ENCODE measurements at places on chromosomes 7 and 10.

DNA sequence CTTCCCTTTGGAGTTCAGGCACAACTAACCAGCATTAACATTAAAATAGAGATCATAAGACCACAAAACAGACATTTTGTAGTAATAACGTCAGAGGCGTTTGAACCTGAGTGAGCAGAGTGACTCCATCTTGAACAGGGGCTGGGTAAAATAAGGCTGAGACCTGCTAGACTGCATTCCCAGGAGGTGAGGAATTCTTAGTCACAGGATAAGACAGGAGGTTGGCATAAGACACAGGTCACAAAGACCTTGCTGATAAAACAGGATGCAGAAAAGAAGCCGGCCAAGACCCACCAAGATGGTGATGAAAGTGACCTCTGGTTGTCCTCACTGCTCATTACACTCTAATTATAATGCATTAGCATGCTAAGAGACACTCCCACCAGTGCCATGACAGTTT, 493.2 kb upstream of the AUTS2 start:
- DNase-seq: no peak

- DNase-seq: no peak
Measured at GRCh38 chr7:142185801-142186200, 72.1 kb downstream of the PRSS58 start.

DNA sequence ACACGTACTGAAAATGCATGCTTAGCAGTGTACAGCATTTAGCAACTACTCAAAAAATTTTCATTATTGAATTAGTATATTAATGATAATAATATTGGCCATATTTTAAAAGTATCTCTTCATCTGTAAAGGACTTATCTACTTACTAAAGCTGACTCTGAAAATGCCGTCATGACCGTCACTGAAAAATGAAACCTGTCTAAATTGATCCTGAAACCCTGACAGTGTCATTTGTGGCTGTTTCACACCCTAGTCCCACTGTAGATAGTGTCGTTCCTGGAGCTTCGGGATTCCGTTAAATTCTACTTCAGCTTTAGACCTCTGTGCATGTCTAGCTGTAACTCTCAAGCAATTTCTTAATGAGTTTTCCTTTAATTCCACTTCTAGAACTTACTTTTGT, 35.8 kb upstream of the EZH2 start:
- no peak for DNase-seq

- DNase-seq: peak; percentile 3
Measured at GRCh38 chr7:87658553-87658952, 30.4 kb downstream of the RUNDC3B start.

- no peak for DNase-seq
Measured at GRCh38 chr7:5797179-5797578, 15.7 kb upstream of the RNF216 start.

- DNase-seq: peak; percentile 6
Measured at GRCh38 chr10:46787321-46787615, 124.0 kb upstream of the PTPN20 start.

GRCh38 chr7:157980774-157981173, 606.8 kb downstream of the PTPRN2 start:
- DNase-seq: no peak
